ENCODE measurements at places on chromosomes 6 and 20.

- no peak for DNase-seq
These were observed 166.8 kb downstream of the IBTK start for GRCh38 chr6:82080767-82081166.

- DNase-seq: no peak
These were observed 46.5 kb upstream of the SNAP25 start for GRCh38 chr20:10171864-10172751.

GRCh38 chr6:119862719-119863118 lies 513.2 kb upstream of the MAN1A1 start:
- DNase-seq: no peak

- DNase-seq: no peak
These were observed 10.6 kb upstream of the TUBB2B start for GRCh38 chr6:3237761-3238662.

DNA sequence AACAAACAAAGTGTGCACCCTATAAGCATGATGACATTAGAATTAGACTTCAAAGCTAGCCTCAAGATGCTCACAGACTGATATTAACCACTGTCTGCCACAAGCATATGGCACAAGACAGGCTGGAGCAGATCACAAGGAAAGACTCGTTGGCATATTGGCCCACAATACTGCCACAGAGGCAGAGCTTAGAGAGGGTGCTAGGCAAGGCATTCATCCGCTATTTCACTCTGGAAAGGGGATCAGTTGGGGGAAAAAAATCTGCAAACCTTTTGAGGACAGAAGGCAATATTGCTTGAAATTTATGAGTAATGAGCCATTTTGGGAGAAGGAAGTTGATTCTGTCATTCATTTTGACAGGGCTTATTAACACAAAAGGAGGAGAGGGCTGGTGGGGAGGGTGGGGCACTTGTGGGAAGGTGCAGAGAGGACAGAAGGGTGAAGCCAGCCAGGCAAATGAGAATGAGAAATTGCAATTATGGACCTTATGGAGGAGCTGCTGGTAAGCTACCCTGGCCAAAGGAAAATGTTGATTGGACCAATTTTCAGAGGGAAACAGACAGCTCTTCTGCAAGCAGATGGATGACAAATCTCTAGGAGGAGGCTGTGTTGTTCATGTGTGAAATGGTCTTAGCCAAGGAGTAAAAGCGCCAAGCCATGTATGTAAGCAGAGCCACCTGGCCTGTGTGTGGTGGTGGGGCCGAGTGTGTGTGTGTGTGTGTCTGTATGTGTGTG lies 187.7 kb downstream of the GMPR start:
- DNase-seq: no peak

All from SIG-M5 (cell line).